A549 treated with Hydrocortisone at 1 μM for 4 hours (cell line): ENCODE measurements at places on chromosomes 5 and 9. TPM values are rescaled to one million over a fixed set of nuclear protein-coding genes. Genes with fewer than 3 reads are reported as not detected.

C9orf153 gene
- 0.08 to 0.40 TPM (median 0.21 TPM) in 5 replicates for total RNA-seq

C9orf85 gene
- 13.7 to 16.8 TPM (median 15.2 TPM) in 5 replicates for total RNA-seq

LRRTM2 gene
- not detected in 5 replicates for total RNA-seq

MARCOL gene
- not detected in 5 replicates for total RNA-seq

FAM163B gene
- not detected in 5 replicates for total RNA-seq

PIK3R1 gene
- total RNA-seq: 5.4 to 9.1 TPM (median 6.7 TPM) in 5 replicates

LCN12 gene
- total RNA-seq: 0.46 to 1.6 TPM (median 1.2 TPM) in 5 replicates

SH3RF2 gene
- 2.0 to 2.8 TPM (median 2.4 TPM) in 5 replicates for total RNA-seq

TAF11L5 gene
- total RNA-seq: not detected in 5 replicates

IGFBPL1 gene
- total RNA-seq: 2.1 to 2.9 TPM (median 2.4 TPM) in 5 replicates

C9orf152 gene
- total RNA-seq: 0.15 to 0.22 TPM (median 0.16 TPM) in 5 replicates

SLC25A25 gene
- total RNA-seq: 7.2 to 8.4 TPM (median 8.0 TPM) in 5 replicates

PANK3 gene
- 15.8 to 23.7 TPM (median 20.9 TPM) in 5 replicates for total RNA-seq

PCDHGB6 gene
- 0.05 to 0.18 TPM (median 0.10 TPM) in 5 replicates for total RNA-seq

BTNL8 gene
- not detected in 5 replicates for total RNA-seq

BOD1 gene
- total RNA-seq: 64.4 to 69.1 TPM (median 68.0 TPM) in 5 replicates

ELOVL7 gene
- total RNA-seq: 8.4 to 14.7 TPM (median 10.7 TPM) in 5 replicates

CARD9 gene
- 0.81 to 1.7 TPM (median 0.97 TPM) in 5 replicates for total RNA-seq

PCDHGC4 gene
- total RNA-seq: not detected in 5 replicates

DDX4 gene
- total RNA-seq: 0.05 to 0.08 TPM in 2 of 5 replicates, not detected in the others

SOHLH1 gene
- total RNA-seq: 0.09 to 0.12 TPM in 2 of 5 replicates, not detected in the others

GCNT4 gene
- total RNA-seq: 0.16 to 0.38 TPM (median 0.29 TPM) in 5 replicates

CCL28 gene
- 0.03 to 0.13 TPM (median 0.06 TPM) in 5 replicates for total RNA-seq

ZMYND19 gene
- 43.0 to 64.5 TPM (median 56.9 TPM) in 5 replicates for total RNA-seq

FOXD4L5 gene
- 0.03 TPM in 3 of 5 replicates, not detected in the others for total RNA-seq

LCN1 gene
- 0.15 to 0.20 TPM in 2 of 5 replicates, not detected in the others for total RNA-seq
